GM23338 (cell line): ENCODE measurements at places on chromosomes 16 and 17.

DNA sequence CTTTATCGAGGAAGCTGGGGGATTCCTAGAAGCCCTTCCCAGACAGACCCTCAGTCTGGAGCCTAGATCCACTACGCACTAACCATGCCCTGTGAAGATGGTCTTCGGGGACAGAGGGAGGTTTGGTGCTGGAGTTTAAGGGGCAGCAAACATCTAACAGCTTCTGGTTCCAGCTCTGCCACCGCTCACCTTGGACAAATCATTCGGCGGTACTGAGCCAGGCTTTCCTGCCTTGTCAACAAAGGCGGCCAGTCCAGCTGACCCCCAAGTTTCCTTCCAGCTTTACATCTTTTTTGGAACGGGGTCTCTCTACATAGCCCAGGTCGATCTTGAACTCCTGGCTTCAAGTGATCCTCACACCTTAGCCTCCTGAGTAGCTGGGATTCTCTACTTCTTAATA is 369 bp upstream of the GJD3 start:
- no peak for DNase-seq

DNA sequence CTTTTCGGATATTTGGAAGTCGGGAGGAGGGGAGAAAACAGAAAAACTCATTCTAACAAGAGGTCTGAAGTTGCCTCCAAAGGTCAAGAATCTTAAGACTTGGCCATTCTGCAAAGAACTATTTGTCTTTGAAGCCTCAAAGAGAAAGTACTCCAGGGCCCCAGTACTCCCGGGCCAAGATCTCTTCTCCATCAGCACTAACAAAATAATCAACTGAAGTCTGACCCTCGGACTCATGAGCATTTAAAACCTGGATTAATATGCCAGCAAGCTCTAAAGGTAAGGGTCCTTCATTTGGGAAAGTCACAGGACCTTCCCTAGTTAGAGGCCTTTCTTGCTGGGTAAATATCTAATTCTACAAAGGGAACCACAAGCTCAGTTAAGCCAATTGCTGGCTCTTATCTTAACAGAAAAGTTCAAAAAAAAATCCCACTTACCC is 4.5 kb downstream of the AXIN2 start:
- DNase-seq: no peak

- DNase-seq: no peak
Measured at GRCh38 chr17:55368706-55369105, 52.9 kb downstream of the MMD start.

DNA sequence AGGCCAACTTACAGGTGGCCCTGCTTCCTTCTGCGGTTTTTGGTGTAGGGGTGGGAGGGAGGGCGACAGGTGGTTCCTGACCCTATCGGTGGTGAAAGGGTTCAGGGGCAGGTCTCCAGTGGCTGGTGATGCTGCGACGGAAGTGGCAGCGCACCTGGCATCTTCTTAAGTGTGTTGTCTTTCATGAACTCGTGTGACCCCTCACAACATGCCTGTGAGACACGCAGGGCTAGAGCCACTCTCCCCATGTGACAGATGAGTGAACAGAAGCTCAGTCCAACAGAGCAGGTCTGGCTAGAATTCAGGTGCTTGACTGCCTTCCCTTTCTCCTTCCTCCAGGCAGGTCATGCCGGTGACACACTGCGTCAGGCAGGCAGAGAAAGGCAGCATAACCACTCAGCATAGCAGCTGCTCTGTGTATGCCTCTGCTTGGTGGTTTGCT is 8.0 kb downstream of the TNFAIP1 start:
- DNase-seq: no peak

GRCh38 chr16:54546521-54546920 is 259.9 kb upstream of the IRX3 start:
- no peak for DNase-seq

DNA sequence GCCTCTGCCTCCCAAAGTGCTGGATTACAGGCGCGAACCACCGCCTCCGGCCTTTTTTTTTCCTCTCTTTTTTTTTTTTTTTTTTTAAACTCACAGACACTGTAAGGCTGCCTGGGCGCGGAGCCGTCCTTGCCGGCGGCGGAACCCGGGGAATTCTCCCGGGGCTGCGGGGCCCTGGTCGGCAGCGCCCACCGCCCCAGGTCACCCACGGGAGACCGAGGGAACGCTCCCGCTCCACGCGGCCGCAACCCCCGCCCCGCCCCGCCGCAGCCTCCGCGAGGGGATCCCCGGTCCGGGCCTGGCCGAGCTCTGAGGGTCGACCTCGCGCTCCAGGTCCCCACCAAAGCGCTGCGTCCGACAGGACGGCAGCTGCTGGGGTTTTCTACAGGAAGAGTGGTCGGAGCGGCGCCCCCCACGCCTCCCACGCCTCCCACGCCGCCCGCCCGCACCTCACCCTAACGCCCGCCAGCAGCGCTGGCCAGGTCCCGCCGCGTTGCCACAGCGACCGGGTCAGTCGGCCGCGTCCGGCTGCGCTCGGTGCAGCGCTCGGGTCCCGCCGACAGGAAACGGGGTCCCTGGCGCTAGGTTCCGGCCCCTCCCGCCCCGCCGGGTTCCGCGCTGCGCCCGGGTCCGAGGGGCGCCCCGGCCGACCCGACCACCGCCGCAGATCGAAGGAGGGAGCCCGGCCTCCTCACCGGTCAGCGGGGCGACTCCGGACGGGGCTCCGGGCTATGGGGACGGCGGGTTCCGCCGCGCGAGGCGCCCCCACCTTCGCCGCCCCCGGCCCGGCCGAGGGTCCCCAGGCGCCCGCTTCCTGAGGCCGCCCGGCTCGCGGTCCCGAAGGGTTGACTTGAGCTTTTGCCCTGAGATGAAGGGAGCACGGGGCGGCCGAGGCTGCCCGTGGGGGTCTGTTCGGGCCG is at the start of gene CCDC57:
TSS of gene CCDC57 (minus strand) at position 512 of the 920 bp plus-strand sequence. CDS start 10,898 bp downstream, outside the sequence.
- peak; percentile 83 for DNase-seq

- DNase-seq: peak; percentile 57
Measured at GRCh38 chr17:7651665-7652387, 1.1 kb downstream of the ATP1B2 start.

GRCh38 chr16:88552815-88553214 is 17.4 kb upstream of the ZC3H18 start:
- no peak for DNase-seq

GRCh38 chr16:56513972-56514371 is 5.9 kb downstream of the BBS2 start:
- peak; percentile 70 for DNase-seq

- DNase-seq: no peak
Measured at GRCh38 chr16:5761592-5761991, 664.0 kb upstream of the EEF2KMT start.

- no peak for DNase-seq
Measured at GRCh38 chr17:77700165-77700881, 258.2 kb upstream of the TNRC6C start.

GRCh38 chr17:81888105-81888987 is 3.0 kb downstream of the ALYREF start:
- DNase-seq: no peak

GRCh38 chr17:4073983-4074830 is 68.6 kb downstream of the ZZEF1 start:
- no peak for DNase-seq

DNA sequence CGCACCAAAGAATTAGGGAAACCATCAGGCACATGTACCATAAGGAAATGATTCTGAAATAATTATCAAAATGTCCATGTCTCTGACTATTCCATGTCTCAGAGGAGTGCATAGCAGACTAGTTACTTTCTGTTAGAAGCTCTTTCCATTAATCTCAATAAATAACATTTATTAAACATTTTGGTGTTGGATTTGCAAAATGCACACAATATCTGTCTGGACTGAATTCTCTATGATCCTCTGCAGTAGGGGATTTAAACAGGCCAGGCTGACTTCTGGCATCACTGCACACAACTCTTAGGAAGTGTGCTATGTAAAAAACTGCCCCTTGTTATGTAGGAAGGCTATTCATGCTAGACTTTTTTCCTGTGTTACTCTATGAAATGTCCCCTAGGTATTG is 283.3 kb upstream of the CDH5 start:
- DNase-seq: no peak

GRCh38 chr17:75478508-75478907 is 22.1 kb downstream of the TMEM94 start:
- DNase-seq: peak; percentile 38

GRCh38 chr16:86571530-86571915 is 4.9 kb downstream of the FOXC2 start:
- no peak for DNase-seq

DNA sequence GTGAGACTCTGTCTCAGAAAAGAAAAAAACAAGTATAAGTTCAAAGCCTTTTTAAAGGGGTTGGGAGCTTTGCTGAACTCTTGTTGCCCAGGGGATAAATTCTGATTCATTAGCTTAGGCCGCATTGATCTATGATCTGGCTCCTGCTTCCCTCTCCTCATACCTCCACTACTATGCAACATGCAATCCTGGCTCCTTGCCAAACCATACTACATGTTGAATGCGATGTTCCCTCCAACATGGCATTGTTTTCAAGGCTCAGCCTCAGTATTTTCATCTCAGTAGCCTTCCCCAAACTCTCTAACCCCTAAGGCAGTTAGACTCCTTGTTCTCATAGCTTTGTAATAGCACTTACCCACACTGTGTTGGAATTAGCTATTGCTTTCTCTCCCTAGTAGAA is 6.2 kb downstream of the REXO5 start:
- no peak for DNase-seq

DNA sequence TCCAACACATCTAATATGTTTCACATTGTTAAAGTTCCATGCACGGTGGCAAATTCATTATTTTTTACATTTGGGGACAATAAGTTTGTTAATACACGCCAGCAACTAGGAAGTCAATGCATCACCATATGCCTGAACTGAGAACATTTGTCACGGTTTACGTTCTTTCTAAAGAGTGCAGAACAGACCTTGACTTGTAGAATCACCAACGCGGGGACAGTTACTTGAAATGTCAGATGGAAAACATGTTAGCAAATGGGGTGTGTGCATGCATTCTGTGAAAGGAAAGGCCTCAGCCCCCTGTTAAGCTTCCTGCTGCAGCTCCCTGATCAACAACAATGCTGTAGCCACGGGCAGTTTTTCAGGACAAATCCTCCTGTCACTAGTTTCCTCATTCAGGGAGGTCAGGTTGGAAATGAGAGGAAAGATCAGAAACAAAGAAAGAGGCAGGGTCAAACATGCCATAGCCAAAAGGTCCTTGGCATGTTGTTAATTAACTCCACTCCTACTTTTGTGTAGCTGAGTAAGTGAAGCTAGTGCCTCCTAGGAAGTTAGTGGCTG is 18.4 kb downstream of the SMIM36 start:
- DNase-seq: no peak

DNA sequence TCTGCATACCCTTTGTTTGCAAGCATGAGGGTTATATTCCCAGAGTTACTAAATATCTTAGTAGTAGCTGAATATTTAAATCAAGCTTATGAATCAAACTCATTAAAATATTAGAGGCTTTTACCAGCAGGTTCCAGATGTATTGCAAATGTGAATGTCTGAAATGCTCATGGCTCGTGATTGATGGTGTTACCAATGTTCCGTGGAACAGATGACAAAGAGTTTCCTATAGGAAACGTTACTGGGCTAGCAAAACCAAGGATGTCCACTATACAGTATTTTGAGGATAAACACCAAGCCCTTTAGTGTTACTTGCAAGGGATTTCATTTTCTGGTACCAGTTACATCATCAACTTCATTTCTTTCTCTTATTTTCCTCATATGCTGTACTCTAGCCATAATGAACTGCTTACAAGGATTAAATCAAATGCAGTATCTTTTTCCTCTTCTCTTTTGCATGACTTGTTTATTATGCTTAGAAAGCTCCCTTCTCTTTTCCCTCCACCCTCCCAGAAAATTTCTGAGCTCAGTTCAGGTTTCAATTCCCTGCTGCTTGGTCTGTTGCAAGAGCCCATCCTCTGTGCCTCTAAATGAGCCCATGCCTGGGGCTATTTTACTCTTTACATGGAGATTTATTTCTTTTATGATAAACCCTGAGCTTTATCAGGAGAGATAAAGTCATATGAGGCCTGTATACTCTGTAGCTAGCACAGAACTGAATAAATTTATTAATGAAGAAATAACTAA is 1537.1 kb upstream of the GOT2 start:
- peak; percentile 30 for DNase-seq

DNA sequence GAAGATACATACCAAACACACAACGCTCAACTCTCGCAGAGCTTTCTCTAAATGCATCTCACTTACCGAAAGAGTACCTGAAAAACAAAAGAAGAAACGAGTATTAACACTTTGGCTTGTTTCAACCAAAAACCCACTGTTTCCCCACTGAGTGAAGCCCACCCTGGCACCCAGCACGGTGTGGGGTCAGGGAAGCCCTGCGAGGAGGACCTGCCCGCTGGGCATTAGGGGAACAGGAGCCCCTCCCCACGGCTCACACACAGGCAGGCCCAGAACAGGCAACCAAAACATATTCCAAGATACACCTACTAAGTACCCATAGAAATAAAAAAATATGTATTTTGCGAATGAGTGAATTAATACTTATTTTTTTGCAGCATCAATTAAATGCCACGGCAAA is 36.6 kb downstream of the LMF1 start:
- DNase-seq: no peak

- no peak for DNase-seq
Measured at GRCh38 chr16:72033437-72033836, 20.9 kb upstream of the HP start.

DNA sequence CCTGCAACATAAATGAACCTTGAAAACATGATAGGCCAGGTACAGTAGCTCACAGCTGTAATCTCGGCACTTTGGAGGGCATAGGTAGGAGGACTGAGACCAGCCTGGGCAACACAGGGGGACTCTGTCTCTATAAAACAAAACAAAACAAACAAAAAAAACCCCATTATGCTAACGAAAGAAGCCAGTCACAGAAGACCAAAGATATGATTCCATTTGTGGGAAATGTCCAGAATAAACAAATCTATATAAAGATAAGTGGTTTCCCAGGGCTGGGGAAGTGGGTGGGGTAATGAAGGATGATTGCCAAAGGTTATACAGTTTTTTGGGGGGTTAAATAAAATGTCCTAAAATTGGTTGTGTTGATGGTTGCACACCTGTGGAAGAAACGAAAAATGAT is 36.5 kb upstream of the SIAH1 start:
- DNase-seq: no peak

DNA sequence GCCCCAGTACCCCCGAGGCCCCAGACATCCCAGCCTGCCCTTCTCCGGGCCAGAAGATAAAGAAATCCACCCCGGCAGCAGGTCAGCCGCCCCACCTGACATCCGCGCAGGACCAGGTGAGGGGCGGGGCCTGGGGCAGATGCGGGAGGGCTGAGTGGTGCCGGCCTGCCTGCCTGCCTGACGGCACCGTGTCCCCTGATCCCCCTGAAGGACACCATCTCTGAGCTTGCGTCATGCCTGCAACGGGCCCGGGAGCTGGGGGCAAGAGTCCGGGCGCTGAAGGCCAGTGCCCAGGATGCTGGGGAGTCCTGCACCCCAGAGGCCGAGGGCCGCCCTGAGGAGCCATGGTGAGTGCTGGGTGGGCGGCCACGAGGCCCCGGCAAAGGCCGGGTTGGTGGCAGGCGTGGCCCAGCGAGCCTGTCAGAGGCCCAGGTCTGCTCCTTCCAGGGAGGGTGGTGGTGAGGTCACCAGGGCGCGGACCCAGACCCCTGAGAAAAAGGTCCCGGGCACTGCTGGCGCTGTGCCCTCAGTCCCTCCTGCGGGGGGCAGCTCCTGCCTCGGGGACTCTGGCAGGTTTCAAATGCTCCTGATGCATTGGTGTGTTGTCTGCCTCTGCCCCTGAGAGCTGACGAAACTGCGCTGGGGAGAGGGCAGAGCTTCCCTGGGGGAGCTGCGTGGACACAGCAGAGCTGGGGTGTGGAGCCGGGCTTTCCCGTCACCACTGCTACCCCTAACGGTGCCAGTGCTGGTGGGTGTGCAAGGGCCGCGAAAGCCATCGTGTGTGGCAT is 1.2 kb downstream of the CDT1 start:
- peak; percentile 64 for DNase-seq

GRCh38 chr16:57151369-57151768 is 34.5 kb downstream of the PSME3IP1 start:
- DNase-seq: no peak

GRCh38 chr16:1729026-1729425 is 23.0 kb downstream of the MAPK8IP3 start:
- no peak for DNase-seq
